ENCODE measurements at places on chromosomes 2 and 18.

GRCh38 chr18:75154997-75155396 lies 53.9 kb downstream of the PTGR3 start:
- no peak for DNase-seq

DNA sequence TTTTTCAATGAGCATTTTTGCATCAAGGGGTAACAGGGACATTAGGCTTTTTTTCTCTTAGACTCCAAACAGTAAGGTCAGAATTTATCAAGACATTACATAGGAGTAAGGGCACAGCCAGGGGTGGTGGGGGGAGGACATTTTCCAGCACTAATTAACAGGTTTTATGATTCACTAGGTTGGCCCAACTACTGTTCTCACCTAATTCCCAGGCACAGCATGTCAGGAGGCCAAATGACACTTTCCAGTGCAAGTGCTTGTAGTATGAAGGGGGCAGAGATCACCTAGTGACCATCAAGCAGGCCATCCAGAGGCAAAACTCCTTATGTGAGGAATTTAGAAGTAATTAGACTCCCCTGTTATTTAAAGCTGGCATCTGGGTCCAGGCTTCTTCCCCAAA lies 3.9 kb upstream of the MBD2 start:
- DNase-seq, result no peak

GRCh38 chr2:127606625-127607398 lies 39.1 kb upstream of the GPR17 start:
- DNase-seq, result no peak

DNA sequence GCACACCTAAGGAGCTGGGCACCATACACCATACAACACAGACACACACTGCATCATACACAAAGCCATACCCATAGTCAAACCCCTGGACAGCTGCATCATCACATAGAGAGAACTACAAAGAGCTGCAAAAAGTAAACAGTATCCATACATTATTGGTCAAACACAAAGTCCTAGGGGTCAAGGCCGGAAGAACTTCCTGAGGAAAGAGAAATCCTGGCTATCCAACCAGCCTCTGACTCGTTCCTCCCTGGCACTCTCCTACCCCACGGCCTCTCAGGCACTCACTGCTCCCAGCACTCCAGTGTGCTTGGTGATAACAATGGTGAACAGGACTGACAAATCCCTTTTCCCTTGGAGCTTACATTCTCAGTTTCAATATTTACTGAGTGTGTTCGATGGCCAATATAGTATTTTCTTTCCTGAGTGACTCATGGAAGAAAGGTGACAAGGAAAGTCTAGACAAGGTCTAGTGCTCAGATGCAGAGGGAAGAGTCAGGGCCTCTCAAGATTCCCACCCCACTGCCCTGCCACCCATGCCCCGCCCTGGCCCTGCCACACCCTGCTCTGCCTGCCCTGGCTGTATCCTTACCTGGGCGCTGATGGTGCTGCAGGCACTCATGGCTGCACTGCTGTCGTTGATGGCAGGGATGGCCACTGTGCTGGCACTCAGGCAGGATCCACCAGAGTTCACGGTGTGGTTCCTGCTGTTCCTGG lies 3.4 kb downstream of the CFAP65 start:
- DNase-seq, result no peak

- no peak for DNase-seq
These were observed 185.9 kb upstream of the FOSL2 start for GRCh38 chr2:28206762-28207161.

Measured in stimulated activated CD8-positive, alpha-beta memory T cell treated with anti-CD3 and anti-CD28 coated beads, Interleukin-4, amount 100 ng/mL, for 1 hour (primary cell).